ENCODE measurements at places on chromosomes 12 and 14.

DNA sequence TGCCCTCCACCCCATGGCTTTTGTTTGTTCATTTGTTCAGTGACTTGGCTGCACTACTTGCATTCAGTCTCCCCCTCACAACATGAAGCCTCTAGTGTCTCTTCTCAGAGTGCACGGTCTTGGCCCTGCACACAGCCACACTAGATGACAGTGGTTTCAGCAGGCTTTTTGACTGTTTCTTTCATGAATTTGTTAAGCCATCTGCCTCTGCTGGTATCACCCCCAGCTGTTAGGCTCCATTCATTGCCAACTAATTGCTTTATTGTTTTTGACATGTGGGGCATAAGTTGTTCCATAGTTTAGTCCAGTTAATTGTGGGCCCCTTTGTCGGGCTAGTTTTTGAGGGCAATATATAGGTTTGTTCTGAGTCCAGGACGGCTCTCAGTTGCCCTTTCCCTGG is 18.8 kb downstream of the OS9 start:
- no peak for DNase-seq

GRCh38 chr12:116659771-116660481 is 77.9 kb downstream of the SPRING1 start:
- no peak for DNase-seq

DNA sequence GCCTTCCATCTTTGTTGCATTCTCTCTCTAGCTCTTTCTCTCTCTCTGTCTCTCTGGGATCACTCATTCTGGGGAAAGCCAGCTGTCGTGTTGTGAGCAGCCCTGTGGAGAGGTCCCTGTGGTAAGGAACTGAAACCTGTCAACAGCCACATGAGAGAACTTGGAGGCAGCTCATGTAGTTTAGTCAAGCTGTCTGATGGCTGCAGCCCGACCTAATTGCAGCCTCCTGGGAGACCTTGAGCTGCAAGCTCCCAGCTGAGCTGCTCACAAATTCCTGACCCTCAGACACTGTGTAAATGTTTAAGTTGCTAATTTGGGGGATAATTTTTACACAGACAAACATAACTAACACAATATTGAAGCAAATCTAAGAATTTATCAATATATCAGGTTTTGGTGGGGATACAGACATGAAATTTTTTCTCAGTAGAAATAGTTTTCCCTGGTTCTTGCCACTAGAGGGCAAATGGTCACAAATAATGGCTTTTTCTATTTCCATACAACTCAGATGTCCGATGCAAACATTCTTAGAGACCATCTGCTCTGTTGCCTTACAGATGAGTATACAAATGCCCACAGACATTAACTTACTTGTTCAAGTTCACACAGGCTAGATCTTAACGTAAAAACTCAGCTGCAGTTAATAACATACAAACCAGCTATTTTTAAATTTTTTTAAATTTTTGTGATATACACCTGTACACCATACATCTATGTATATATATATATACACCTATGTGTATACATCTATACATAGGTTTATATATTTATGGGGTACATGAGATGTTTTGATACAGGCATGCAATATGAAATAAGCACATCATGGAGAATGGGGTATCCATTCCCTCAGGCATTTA is 15.5 kb upstream of the KRR1 start:
- DNase-seq, result no peak

DNA sequence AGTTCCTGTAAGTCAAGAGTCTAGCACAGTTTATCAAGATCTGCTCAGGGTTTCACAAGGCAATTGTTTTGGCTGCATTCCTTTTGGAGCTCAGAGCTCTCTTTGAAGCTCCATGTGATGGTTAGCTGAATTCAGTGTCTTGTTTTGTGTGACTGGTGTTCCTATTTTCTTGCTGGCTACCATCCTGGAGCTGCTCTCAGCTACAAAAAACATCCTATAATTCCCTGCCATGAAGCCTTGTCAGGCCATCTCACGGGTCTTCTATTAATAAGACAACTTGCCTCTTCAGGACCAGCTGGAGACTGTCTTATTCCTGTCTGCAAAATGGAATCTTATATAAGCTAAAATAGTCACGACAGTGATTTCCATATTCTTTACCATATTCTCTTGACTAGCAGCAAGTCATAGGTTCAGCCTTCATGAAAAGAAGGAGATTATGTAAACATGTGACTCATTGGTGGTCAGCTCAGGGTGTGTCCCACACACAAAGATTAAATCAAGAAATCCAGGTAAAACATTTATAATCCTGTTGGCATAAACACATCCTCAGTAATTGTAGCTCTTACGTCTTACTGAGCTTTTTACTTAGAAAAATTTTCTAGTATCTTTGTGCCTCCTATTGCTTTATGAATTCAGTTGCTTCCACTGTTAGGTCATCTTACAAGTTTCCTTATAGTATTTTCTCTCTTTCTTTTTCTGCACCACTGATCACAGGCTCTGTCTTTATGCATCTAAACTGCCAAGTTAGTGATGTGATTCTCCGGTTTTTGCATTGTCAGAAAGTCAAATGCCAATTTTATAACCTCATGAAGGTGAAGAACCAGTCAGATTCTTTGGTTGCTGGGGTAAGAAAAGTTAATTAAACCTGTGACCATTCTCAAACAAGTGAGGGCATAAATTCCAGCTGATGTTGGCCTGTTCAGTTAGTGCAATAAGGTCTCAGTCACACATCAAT is 378.5 kb upstream of the MGAT4C start:
- DNase-seq, result no peak

DNA sequence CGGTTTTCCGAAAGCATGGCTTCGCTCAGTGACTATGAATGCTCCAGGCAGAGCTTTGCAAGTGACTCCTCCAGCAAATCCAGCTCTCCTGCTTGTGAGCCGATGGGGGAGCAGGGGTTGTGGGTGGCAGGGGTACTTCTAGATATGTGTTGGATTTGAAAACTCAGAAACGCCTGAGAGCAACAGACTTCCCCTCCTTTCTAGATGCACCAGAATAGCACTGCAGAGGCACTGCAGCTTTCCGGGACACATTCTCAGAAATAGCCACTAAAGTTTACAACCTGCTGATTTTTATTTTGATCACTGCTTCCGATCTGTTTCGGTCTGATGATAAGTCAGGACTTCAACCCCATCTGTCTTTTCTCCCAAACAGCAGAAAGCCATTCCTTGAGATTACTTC is 8.6 kb downstream of the TCP11L2 start:
- DNase-seq, result no peak

GRCh38 chr12:48142818-48143674 is 14.3 kb downstream of the ASB8 start:
- DNase-seq, result no peak

- DNase-seq, result no peak
These were observed 101.4 kb downstream of the PDE3A start for GRCh38 chr12:20469756-20470155.
